HAP-1 (cell line): ENCODE measurements at places on chromosomes 11 and 22.

DNA sequence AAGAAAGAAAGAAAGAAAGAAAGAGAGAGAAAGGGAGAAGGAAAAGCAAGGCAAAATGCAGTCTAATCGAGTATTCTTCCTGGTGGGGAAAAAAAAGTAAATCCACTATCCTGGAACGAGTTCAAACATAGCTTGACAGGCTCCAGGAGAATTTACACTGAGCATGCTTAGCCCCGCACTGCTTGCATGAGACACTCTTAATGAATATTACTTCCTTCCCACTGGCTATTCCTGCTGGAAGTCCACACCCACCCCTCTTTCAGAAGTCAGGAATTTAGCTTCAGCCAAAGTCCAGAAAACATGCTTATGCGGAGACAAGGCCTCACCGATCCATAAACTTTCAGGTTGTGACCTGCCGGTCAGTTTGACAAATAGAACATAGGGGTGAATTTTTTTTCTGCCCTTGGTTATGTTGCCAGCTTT is 251.8 kb upstream of the BLID start:
- peak; percentile 57 for DNase-seq

- DNase-seq: no peak
Measured at GRCh38 chr11:97979741-97980140, 1041.0 kb upstream of the CNTN5 start.

- DNase-seq: peak; percentile 6
Measured at GRCh38 chr22:28024422-28024888, 105.4 kb upstream of the PITPNB start.

DNA sequence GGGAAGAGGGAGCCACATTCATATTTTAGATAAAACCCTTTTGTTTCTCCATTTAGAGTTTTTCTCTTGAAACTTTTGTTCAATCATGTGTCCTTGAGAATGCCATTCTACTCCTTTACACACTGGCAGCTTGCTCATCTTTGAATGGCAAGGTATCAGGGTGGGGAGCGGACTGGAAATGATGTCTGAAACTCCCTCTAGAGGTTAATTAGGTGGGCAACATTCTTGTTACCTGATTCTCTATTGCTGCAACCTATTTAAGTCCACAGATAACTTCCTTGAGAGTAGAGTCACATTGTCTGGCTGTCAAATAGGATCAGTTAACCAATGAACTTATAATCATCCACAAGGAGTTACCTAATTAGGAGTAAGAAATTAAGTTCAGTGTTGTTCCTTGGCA is 533.6 kb upstream of the API5 start:
- DNase-seq: no peak

GRCh38 chr11:68969386-68969785 is 11.4 kb downstream of the MRGPRD start:
- DNase-seq: no peak

DNA sequence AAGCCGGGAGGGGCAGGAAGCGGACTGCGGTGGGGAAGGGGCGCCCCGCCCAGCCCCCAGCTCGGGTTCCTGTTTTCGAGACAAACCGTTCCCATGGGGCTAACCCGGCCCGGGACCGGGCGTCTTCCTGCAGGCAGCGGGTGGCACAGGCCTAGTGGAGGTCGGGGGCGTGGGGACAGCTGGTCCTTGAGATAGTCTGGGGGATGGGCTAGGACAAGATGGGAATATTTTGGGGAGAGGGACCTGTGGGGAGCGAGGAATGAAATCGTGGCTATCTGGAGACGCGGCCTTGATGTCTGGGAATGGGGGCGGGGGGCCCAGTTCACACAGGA is 1.2 kb upstream of the RASGRP2 start:
- DNase-seq: peak; percentile 65

DNA sequence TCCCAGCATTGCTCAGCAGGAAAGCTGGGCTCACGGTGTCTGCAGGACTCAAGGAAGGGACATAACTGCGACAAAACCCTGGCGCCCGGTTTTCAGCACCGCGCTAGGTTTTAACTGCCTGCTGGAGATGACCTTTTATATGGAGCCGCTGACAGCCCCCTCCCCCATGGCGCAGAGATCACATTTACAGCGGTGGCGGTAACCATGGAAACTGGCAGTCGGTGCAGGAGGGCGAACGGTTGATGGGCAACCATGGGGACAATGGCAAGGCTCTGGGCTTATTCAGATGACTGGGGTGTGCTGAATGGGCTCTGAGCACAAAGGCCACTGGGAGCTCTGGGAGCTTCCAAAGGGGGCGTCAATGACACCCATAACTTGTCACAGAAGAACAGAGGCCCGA is 37.2 kb downstream of the CELSR1 start:
- DNase-seq: peak; percentile 88

DNA sequence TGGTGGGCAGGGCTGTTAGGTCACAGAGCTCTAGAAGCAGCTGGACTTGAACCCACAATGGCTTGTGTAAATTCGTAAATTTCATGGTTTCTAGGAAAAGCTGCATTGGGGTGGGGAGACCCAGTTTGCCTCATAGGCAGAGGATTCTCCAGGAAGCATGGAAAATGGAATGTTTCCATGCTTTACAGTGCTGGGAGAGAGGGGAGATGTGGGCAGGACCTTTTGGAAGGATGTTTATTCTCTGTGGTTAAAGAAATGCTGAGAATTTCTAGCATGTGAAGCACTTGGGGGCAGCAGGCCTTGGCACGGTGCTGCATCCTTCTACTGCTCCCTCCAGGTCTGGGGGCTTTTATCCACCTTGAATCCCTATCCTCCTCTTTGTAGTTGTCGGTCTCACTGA is 46.3 kb downstream of the TRAF6 start:
- no peak for DNase-seq

DNA sequence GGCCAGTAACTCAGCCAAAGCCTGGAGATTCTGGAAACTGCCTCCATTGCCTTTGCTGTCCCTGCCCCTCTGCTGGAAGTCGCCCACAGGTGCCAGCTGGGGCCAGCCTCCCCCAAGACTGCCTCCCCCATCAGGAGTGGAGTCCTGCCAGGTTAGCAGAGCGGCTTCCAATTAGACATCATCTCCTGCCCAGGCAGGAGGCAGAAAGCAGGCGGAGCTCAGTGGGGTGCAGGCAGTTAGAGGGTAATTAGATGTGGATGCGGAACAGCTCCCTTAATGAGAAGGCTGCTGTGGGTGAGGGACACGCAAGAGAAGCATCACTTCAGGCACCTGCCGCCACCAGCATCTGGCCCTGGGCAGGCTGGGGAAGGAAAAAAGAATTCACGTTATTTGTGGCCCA is 90.9 kb upstream of the TP53I11 start:
- no peak for DNase-seq

DNA sequence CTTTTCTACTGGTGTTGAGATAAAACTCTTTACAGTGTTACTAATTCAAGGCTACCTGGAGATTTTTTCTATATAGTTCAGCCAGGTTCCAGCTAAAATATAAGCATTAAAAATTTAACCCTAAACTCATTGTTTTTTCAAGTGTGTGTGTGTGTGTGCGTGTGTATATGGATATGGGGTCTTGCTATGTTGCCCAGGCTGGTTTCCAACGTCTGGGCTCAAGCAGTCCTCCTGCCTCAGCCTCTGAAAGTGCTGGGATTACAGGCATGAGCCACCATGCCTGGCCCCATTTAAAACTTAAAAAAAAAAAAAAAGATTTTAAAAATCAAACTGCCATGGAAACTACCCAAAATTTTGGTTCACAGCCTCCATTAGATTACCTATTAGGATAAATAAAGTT is 4.5 kb upstream of the PES1 start:
- no peak for DNase-seq

GRCh38 chr11:128841461-128842072 is 25.5 kb downstream of the KCNJ1 start:
- DNase-seq: no peak

GRCh38 chr22:22818861-22819855 is 68.5 kb upstream of the IGLL5 start:
- no peak for DNase-seq

DNA sequence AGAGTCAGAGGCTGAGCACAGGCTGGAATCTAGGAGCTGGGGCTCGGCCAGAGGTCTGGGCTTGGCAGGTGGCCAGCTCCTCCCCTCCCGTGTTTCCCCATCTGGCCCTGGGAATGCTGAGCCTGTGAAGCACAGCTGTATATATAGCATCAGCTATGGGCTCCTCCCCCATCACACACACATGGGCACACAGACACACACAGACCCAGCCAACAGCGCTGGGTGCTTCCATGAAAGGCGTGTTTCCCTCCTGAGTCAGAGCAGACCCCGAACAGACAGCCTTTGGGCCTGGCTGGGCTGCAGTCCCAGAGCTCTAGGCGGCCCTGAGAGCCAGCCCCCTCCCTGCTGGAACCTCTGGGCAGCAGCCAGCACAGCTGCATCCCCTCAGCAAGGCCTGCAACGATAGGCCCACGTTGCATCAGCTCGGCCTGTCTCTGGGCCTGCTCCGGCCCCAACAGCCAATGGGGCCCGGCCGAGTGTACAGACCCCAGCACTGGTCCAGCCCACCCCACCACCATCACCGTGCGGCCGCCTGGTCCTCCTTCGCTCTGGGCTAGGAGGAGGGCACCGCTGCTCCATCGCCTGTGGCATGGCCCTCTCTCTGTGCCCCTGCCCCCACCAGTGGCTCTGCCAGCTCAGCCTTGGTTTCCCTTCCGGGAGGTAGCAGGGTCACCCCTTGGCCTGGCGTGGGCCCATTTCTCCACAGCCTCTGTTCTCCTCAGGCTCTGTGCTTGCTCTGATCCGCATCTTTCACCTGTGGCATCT is 7.6 kb upstream of the SERPINH1 start:
- peak; percentile 48 for DNase-seq

GRCh38 chr11:31809857-31810778 is 1.0 kb downstream of the PAX6 start:
- no peak for DNase-seq

- no peak for DNase-seq
Measured at GRCh38 chr11:15913261-15913660, 443.1 kb downstream of the SOX6 start.

- no peak for DNase-seq
Measured at GRCh38 chr11:83827520-83827919, 541.4 kb upstream of the CCDC90B start.

DNA sequence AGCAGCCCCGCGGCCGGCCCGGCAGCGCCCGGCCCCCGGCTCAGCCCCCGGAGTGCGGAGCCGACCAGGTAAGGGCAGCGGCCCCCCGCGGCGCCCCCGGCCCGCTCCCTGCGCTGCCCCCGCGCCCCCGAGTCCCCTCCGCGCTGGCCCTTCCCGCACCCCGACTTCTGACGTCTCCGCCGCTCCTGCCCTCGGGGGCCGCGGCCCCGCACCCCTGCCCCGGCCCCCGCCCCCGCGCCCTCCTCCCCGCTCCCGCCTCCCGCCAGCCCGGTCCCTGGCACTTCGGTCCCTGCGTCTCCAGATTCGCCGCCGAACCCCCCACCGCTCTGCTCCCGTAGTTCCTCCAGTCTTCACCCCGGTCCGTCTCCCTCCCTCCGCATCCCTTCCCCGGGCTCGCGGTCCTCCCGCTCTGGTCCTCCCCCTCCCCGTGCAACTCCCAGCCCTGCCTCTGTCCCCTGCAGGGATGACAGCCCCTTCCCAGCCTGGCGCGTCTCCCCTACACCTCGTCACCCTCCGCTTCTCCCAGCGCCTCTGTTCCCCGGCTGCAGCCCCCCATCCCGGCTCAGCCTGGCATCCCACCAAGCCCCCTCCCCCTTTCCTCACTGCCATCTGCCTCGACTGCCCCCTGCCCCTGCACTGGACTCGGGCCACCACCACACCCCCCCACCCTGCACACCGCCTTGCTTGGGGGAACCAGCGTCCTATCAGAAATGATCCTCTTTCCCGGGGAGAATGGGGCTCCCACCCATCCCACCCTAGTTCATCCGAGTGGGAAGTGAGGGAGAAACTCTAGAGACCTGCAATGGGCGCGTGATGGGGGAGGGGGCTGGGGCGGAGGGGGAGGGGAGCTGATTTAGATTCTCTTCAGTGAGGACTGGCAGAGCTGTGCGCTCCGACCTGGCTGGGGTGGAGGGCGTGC is 531 bp downstream of the GRIK4 start:
- DNase-seq: no peak

DNA sequence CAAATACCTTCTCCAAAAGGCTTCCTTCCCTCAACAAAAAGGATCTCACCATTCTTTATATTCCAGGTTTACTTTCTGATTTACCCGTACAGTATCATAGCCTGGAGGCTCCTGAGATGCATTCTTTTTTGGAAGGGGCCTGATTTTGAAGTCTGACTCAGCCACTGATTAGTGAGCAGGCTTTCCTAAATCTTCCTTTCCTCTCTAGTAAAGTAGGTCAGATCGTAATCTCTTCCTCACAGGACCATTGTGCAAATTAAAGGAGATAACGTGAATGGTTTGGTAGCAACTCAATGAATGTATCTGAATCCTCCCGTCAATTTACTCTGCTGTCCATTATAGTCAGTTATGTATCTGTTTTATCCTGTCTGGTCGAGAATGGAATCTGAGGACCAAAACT is 227.7 kb upstream of the ANO5 start:
- DNase-seq: no peak

- DNase-seq: no peak
Measured at GRCh38 chr11:133479209-133479608, 53.1 kb downstream of the OPCML start.

DNA sequence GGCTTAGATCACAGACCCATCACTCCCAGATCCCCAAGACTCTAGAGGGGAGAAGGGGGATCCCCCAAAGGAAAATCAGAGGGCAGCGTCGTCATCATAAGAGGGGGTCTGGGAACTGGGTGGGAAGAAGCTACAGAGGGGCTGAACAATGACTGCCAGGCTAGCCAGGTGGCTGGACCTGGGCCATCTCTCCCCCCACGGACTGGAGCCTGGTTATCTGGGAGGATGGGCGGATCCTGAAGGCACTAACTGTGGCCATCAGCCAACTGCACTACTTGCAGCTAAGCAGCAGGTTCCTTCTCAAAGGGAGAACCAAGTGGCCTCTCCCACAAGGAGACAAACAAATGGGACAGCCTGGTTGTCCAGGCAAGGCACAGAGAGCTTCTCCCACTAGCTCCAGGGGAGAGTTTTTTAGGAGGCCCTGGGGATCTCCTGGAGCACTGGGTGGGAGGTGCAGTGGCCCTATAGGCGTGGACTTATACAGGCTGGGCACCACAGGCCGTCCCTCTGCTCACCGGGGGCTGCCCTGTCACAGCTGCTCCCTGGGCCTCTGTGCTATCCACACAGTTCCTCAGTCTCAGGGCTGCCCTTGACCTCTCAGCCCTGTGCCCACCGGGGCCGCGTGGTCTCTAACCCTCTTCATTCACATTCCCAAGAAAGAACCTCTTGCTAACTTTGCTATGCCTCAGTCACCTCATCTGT is 15.4 kb downstream of the P2RY6 start:
- no peak for DNase-seq

DNA sequence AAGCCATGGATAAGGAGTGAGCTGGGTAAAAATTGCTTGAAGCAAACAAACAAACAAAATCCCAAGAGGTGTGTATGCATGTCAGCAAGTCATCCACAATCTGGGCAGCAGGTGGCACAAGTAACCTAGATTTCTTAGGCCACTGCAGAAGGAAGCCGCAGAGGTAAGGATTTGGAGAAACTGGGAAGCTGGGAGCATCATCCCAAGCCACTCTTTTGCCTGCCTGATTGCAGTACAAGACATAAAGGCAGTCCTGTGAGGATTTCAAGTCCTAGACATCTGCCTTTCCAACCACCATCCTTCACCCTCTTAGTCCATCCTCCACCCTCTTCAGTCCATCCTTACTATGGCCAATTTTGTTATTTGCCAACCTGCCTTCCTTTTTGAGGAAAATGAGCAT is 67.2 kb upstream of the BMAL1 start:
- peak; percentile 73 for DNase-seq
